ENCODE measurements at places on chromosomes 12 and 14.
A peak's percentile ranks its signal among the peaks of the same experiment; 100 is the strongest.

DNA sequence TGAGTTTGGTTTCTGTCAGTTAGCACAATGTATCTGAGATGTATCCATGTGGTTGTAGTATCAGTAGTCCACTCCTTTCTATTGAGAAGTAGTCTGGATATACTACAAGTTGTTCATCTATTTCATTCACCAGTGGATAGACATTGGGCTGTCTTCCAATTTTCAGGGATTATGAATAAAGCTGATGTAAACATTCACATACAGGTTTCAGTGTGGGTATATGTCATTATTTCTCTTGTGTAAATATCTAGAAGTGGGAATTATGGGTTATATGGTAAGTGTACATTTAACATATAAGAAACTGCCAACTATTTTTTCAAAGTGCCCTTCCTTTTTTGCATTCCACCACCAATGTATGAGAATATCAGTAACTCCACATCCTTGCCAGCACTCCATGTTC is 35.9 kb downstream of the PHLDA1 start:
- no peak for DNase-seq

GRCh38 chr14:47103771-47104170 is 452.2 kb upstream of the RPL10L start:
- DNase-seq, result no peak

GRCh38 chr12:8052679-8053078 is 13.5 kb downstream of the C3AR1 start:
- no peak for DNase-seq

- no peak for DNase-seq
Measured at GRCh38 chr14:23118506-23119362, at the start of gene CEBPE. CEBPE (minus strand) TSS chr14:23119255; CDS start chr14:23119091, 164 bp downstream.

- DNase-seq, result no peak
Measured at GRCh38 chr12:50706606-50707005, 57.3 kb upstream of the ATF1 start.

DNA sequence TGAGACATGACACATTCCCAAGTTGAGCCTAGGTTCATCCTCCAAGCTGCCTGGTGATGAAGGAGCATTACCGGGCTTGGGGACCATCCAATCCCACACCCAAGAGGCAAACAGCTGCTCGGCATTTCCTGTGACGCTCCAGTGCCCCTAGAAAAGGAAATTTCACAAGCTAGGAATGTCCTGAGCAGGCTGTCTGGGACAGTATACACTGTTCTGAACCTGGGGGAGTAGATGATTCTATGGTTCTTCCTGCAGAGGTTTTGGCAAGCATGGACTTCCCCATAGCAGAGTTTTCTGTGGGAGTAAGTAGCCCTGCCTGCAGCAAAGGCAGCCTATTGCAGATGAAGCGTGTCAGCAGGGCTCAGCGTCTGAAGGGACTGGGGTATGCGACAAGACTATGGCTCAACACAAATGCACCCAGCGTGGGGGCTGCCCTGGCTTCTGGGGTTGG is 47.4 kb upstream of the SRSF5 start:
- DNase-seq, result no peak

DNA sequence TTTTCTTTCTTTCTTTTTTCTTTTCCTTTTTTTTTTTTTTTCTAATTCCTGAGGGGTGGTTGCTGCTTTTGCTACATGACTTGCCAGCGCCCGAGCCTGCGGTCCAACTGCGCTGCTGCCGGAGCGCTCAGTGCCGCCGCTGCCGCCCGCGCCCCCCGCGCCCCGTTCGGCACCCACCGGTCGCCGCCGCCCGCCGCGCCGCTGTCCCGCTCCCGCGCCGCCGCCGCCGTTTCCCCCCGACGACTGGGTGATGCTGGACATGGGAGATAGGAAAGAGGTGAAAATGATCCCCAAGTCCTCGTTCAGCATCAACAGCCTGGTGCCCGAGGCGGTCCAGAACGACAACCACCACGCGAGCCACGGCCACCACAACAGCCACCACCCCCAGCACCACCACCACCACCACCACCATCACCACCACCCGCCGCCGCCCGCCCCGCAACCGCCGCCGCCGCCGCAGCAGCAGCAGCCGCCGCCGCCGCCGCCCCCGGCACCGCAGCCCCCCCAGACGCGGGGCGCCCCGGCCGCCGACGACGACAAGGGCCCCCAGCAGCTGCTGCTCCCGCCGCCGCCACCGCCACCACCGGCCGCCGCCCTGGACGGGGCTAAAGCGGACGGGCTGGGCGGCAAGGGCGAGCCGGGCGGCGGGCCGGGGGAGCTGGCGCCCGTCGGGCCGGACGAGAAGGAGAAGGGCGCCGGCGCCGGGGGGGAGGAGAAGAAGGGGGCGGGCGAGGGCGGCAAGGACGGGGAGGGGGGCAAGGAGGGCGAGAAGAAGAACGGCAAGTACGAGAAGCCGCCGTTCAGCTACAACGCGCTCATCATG is 654 bp downstream of the FOXG1 start:
- DNase-seq, result peak; percentile 34

- no peak for DNase-seq
Measured at GRCh38 chr14:69848903-69849391, 30.3 kb upstream of the SMOC1 start.

- no peak for DNase-seq
Measured at GRCh38 chr14:92558319-92558718, 44.7 kb downstream of the RIN3 start.

GRCh38 chr14:33700052-33700451 is 250.8 kb downstream of the EGLN3 start:
- DNase-seq, result no peak

- no peak for DNase-seq
Measured at GRCh38 chr14:21911877-21912276, 238.3 kb upstream of the OR4E1 start.

Data from COR-L47 (cell line).